Renal cortical epithelial cell (primary cell): ENCODE measurements at places on chromosomes 3 and 15. TPM values are rescaled to one million over a fixed set of nuclear protein-coding genes. Genes with fewer than 3 reads are reported as not detected.

The CHCHD6 gene
- 8.3 and 12.6 TPM in 2 replicates for total RNA-seq

The INSYN1 gene
- under 0.01 and 0.80 TPM in 2 replicates for total RNA-seq

The ZDHHC3 gene
- 59.9 and 81.4 TPM in 2 replicates for total RNA-seq

The CIP2A gene
- 9.6 and 21.9 TPM in 2 replicates for total RNA-seq

The CRTAP gene
- total RNA-seq, result 99.3 and 210 TPM in 2 replicates

The ARHGEF26 gene
- under 0.01 and 0.80 TPM in 2 replicates for total RNA-seq

The TTC21A gene
- total RNA-seq, result 2.1 and 4.7 TPM in 2 replicates

The SAMD7 gene
- not detected in 2 replicates for total RNA-seq

The GPR62 gene
- not detected in 2 replicates for total RNA-seq

The MSL2 gene
- 8.3 and 23.4 TPM in 2 replicates for total RNA-seq
